Right lobe of liver (tissue), 6 donors: ENCODE measurements at places on chromosomes 11 and 22. TPM values are rescaled to one million over a fixed set of nuclear protein-coding genes. Genes with fewer than 3 reads are reported as not detected.

ALG8 gene
- 28.6 TPM for total RNA-seq

TLCD5 gene
- total RNA-seq, result 0.92 TPM

OR4A16 gene
- not detected for total RNA-seq

MYEOV gene
- 0.54 TPM for total RNA-seq

KCNJ11 gene
- total RNA-seq, result 2.5 TPM

IRAG1 gene
- 1.5 TPM for total RNA-seq

DNA sequence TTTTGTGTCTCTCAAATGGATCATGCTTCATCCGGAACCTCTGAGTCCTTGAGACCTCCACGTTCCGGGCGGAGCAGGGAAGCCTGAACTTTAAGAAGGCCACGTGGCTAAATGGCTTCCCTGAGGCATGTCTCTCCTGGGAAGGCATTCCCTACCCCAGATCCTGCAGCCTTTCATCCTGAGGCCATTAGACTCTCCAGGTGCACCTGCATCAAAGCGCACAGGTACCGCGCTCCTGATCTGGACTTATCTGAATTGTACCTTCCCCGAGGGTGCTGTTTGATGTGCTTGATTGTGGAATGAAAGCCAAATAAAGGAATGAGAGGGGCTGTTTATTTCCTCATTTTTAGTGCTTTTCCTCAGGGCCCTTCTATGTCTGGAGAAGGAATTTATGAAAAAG is 22.5 kb downstream of the C22orf31 start:
- no peak overlapping the region for H3K4me3 ChIP-seq
- H3K27me3 ChIP-seq, result no peaks in the 10 kb centered on the region
- DNase-seq, result no peak
- H3K4me1 ChIP-seq, result no peaks in the 10 kb centered on the region

- no peak for DNase-seq
- H3K27me3 ChIP-seq, result no peaks in the 10 kb centered on the region
- no peak overlapping the region for H3K27ac ChIP-seq
- H3K4me1 ChIP-seq, result no peaks in the 10 kb centered on the region
- no peak overlapping the region for H3K4me3 ChIP-seq
Observed at GRCh38 chr11:44988981-44989635, 38.4 kb upstream of the TP53I11 start.

- no peak overlapping the region for H3K27ac ChIP-seq
- H3K27me3 ChIP-seq, result no peaks in the 10 kb centered on the region
Observed at GRCh38 chr22:49103314-49104059, 724.2 kb downstream of the BRD1 start.

DNA sequence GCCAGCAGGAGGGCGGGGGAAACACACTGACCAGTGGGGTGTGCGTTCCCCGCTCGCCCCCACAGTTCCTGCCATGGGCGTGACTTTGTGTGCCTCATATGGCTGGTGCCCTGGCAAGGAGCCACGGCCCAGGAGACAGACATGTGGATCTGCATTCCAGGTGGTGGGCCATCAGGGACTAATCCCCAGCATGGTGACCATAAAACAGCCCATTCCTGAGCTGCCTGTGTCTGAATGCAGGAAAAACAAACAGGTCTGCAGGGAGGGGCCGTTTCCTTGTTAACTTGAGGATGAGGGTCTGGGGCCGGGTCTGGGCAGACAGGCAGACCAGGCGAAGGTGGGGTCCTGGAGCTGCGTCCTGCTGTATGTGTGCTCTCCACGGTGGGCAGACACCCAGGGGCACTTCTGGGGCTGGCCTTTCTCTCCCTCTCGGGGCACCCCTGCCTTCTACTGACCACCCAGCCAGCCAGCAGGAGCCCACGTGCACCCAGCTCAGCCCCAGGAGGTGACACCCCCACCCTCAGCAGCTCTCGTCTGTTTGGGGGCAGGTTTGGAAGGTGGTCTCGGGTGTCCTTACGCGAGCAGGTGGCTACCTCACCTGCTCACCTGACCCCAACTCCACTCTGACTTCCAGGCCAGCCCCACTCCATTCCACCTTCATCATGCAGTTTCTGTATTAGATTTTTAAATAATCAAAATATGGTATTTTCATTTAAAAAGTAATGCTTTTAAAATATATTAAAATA is 120.3 kb downstream of the KCNQ1OT1 start:
- no peaks in the 10 kb centered on the region for H3K4me1 ChIP-seq
- H3K4me3 ChIP-seq, result no peak overlapping the region
- H3K27me3 ChIP-seq, result no peaks in the 10 kb centered on the region
- no peak overlapping the region for H3K27ac ChIP-seq

GRCh38 chr11:3152471-3153110 is 12.5 kb downstream of the OSBPL5 start:
- H3K4me1 ChIP-seq, result no peaks in the 10 kb centered on the region
- H3K27me3 ChIP-seq, result no peaks in the 10 kb centered on the region
- H3K36me3 ChIP-seq, result no peaks in the 10 kb centered on the region
- DNase-seq, result no peak
- no peak overlapping the region for H3K4me3 ChIP-seq
- H3K27ac ChIP-seq, result no peak overlapping the region

DNA sequence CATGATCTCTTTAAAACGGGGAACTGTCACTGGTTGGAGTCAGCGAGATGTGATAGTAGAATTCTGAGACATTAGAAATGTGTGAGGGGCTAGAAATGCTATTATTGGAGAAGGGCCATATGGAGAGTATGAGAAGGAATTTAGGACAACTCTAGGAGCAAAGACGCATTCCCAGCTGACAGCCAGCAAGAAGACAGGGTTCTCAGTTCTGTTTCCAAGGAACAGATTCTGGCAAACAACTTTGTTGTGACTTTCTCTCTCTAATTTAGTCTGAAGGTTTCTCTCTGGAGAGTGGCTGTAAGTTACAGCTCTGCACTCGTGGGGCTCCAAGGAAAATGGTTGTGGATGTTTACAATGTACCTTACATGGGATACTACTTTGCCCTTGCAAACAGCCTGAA is 876.3 kb downstream of the FAM181B start:
- H3K4me1 ChIP-seq, result no peaks in the 10 kb centered on the region
- no peaks in the 10 kb centered on the region for H3K27me3 ChIP-seq
- H3K36me3 ChIP-seq, result no peaks in the 10 kb centered on the region
- no peak overlapping the region for H3K27ac ChIP-seq

- no peaks in the 10 kb centered on the region for H3K36me3 ChIP-seq
- H3K4me3 ChIP-seq, result no peak overlapping the region
- H3K4me1 ChIP-seq, result peaks cover 19% of the 10 kb centered on the region
- DNase-seq, result no peak
- no peaks in the 10 kb centered on the region for H3K27me3 ChIP-seq
Observed at GRCh38 chr11:115458877-115459276, 45.3 kb downstream of the CADM1 start.

DNA sequence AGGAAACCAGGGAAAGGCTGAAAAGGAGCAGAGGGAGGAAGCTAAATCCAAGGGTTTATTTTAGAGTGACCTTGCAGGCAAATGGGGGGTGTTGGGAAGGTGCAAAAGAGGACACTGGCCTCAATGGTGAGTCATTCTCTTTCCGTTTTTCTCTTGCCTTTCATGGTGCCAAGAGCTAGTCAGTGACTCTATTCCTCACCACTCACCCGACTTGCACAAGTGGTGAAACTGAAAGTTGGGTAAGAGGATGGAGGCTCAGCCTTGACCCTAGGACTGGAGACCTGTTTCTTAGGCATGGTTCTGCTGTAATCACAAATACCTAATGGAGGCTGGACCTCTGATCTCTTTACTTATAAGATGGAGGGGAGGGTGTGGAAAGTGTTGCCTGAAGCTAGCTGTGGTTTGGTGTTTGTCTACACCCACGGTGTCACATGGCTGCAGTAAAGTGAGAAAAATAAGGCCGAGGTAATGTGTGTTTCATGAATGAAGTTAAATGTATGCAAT is 67.3 kb upstream of the CREB3L1 start:
- H3K27ac ChIP-seq, result no peak overlapping the region
- DNase-seq, result no peak
- H3K36me3 ChIP-seq, result no peaks in the 10 kb centered on the region
- H3K4me1 ChIP-seq, result no peaks in the 10 kb centered on the region
- H3K27me3 ChIP-seq, result no peaks in the 10 kb centered on the region

DNA sequence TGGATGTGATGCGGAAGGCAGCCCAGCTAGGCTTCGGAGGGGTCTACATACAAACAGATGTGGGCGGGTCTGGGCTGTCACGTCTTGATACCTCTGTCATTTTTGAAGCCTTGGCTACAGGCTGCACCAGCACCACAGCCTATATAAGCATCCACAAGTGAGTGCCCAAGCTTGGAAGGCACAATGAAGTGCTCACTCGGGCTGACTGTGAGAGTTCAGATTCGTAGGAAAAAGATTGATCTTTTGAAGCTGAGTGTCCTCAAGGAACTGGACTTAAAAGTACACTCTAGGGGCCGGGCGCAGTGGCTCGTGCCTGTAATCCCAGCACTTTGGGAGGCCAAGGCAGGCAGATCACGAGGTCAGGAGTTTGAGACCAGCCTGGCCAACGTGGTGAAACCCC is 3.7 kb downstream of the ACAD8 start:
- no peaks in the 10 kb centered on the region for H3K36me3 ChIP-seq
- DNase-seq, result no peak
- H3K4me1 ChIP-seq, result peaks cover 11% of the 10 kb centered on the region
- H3K4me3 ChIP-seq, result no peak overlapping the region
- no peaks in the 10 kb centered on the region for H3K27me3 ChIP-seq

GRCh38 chr22:33984656-33985285 is 64.5 kb upstream of the LARGE1 start:
- H3K27me3 ChIP-seq, result no peaks in the 10 kb centered on the region
- no peaks in the 10 kb centered on the region for H3K4me1 ChIP-seq
- H3K27ac ChIP-seq, result peak overlapping the region; percentile 46
- peak; percentile 56 for DNase-seq

DNA sequence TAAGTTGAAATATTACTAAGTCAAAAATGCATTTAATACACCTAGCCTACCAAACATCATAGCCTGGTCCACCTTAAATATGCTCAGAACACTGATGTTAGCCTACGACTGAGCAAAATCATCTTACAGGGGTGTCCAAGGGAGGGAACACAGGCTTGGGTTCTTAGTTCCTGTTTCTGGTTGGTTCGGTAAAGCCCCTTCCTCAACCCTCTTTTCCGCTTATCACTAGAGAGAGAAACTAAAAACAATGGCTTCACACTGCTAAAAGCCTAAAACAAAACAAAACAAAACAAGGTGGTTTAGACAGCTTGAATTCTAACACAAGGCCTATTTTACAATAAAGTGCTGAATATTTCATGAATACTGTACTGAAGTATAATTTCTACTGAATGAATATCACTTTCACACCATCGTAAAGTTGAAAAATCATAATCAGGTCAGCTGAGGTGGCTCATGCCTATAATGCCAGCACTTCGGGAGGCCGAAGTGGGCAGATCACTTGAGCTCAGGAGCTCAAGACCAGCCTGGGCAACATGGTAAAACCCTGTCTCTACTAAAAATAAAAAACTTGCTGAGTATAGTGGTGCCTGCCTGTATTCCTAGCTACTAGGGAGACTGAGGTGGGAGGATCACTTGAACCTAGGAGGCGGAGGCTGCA is 118.0 kb downstream of the SIK3 start:
- H3K4me3 ChIP-seq, result no peak overlapping the region
- H3K27ac ChIP-seq, result no peak overlapping the region
- DNase-seq, result no peak
- no peaks in the 10 kb centered on the region for H3K36me3 ChIP-seq

DNA sequence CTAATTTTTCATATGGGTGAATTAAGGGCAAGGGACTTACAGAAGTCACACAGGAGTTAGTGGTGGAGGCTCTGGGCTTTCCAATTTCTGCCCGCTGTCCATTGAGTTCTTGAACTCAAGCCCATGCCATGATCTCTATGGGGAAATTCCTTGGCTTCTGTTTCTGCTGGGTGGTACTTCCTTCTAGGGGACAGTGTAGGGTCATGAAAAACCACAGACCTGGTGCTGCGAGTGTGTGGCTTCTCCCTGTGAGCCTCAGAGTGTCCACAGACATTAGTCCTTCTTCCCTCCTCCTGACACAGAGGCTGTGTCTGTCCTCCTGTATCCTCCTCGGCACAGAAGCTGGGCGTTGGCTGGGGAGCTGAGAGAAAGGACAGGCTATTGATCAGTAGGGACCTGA is 6.3 kb upstream of the SEZ6L start:
- no peak for DNase-seq
- no peaks in the 10 kb centered on the region for H3K36me3 ChIP-seq
- H3K4me3 ChIP-seq, result no peak overlapping the region

- no peak for DNase-seq
- no peaks in the 10 kb centered on the region for H3K27me3 ChIP-seq
- no peak overlapping the region for H3K4me3 ChIP-seq
- H3K27ac ChIP-seq, result no peak overlapping the region
- H3K36me3 ChIP-seq, result no peaks in the 10 kb centered on the region
Observed at GRCh38 chr11:41666951-41667653, 207.7 kb upstream of the LRRC4C start.

GRCh38 chr11:131867457-131868257 is 497.2 kb downstream of the NTM start:
- no peaks in the 10 kb centered on the region for H3K36me3 ChIP-seq
- H3K27ac ChIP-seq, result no peak overlapping the region
- H3K27me3 ChIP-seq, result no peaks in the 10 kb centered on the region
- H3K4me1 ChIP-seq, result no peaks in the 10 kb centered on the region
- H3K4me3 ChIP-seq, result no peak overlapping the region

GRCh38 chr11:76835928-76836612 is 24.6 kb upstream of the ACER3 start:
- H3K27ac ChIP-seq, result no peak overlapping the region
- no peaks in the 10 kb centered on the region for H3K27me3 ChIP-seq
- H3K4me1 ChIP-seq, result no peaks in the 10 kb centered on the region
- no peak overlapping the region for H3K4me3 ChIP-seq

GRCh38 chr11:117976445-117976844 is 9.7 kb upstream of the IL10RA start:
- H3K36me3 ChIP-seq, result no peaks in the 10 kb centered on the region
- no peak overlapping the region for H3K4me3 ChIP-seq
- no peaks in the 10 kb centered on the region for H3K4me1 ChIP-seq

DNA sequence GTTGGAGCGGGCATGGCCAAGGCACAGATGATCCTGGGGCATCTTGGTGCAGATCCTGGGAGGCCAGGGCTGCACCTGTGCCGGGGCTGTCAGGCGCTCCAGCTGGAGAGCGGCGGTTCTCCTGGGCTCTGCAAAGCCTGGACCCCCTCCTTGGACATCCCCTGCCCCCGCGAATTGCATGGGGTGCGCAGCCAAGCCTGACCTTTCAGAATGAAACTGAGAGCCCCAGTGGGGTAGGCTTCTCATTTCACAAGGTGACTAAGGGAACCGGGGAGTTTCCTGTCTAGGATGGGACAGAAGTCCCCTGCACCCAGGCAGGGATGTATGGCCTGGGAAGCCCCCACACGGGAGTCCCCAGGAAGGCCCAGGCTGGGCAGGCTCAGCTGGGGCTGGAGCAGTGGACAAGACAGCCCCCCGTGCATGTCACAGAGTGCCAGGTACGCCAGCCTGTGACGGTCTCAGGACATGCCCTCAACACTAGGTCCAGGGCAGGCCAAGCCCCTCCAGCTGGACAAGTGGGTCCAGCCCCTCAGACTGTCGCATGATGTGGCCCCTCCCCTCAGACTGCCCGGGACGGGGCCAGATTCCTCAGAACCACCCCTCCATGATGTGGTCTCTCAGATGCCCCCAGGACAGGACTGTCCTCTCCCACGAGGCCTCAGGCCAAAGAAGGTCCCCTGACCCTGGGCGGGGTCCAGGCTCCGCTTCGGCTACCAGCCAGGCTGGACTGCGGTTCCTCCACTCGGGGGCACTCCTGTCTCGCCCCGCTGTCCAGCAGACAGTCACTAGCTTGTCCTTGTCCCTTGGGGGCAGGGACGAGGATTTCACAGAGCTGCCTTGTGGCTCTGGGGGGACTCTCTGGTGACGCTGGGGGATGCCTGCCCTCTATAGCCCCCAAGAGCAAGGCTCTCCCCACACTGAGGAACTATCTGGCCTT is 2.3 kb downstream of the LSP1 start:
- no peaks in the 10 kb centered on the region for H3K4me1 ChIP-seq
- no peak for DNase-seq
- H3K36me3 ChIP-seq, result no peaks in the 10 kb centered on the region
- H3K27me3 ChIP-seq, result no peaks in the 10 kb centered on the region
- no peak overlapping the region for H3K4me3 ChIP-seq
